Activated T-helper 1 cell treated with anti-CD3 and anti-CD28 coated beads, Interleukin-12 subunit alpha, Interleukin-12 subunit beta, Interleukin-2, Interleukin-4 antibody, amounts not matched to agents 30 ng/mL and 10 ng/mL and 1 ng/mL, durations not matched to agents 14 hours and 24 hours and 36 hours (primary cell): ENCODE measurements at places on chromosomes 1 and 21. TPM values are rescaled to one million over a fixed set of nuclear protein-coding genes. Genes with fewer than 3 reads are reported as not detected.

GRCh38 chr1:40704817-40705733, 13.6 kb downstream of the NFYC start:
- no peak overlapping the region for H3K27ac ChIP-seq
- no peaks in the 10 kb centered on the region for H3K27me3 ChIP-seq
- H3K36me3 ChIP-seq: peaks cover 1% of the 10 kb centered on the region
- peaks cover 48% of the 10 kb centered on the region for H3K4me1 ChIP-seq
- DNase-seq: no peak

- no peaks in the 10 kb centered on the region for H3K36me3 ChIP-seq
- no peak for DNase-seq
Measured at GRCh38 chr1:61174060-61174795, 91.9 kb downstream of the NFIA start.

DNA sequence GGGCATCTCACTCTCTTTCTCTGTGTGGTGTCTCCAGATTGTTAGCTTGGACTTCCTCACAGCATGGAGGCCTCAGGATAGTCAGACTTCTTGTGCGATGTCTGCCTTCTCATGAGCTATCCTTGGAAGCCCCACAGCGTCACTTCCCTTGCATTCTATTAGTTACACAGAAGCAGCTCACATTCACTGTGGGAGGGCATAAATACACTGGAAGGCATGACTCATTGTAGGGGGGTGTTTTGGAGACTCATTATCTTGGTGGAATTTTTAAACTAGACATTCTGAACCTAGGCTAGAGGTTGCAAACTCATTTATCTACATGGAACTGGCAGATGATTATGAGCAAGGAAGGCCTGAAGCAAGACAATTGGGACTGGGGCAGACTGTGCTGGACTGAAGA, 21.4 kb upstream of the FASLG start:
- no peak for DNase-seq
- H3K4me1 ChIP-seq: peaks cover 59% of the 10 kb centered on the region
- H3K27me3 ChIP-seq: peaks cover 5% of the 10 kb centered on the region
- H3K27ac ChIP-seq: peak overlapping the region; percentile 99
- peaks cover 12% of the 10 kb centered on the region for H3K36me3 ChIP-seq

GRCh38 chr1:211148366-211148765, 14.4 kb upstream of the KCNH1 start:
- H3K36me3 ChIP-seq: no peaks in the 10 kb centered on the region
- peaks cover 7% of the 10 kb centered on the region for H3K27me3 ChIP-seq
- no peak overlapping the region for H3K4me3 ChIP-seq
- H3K27ac ChIP-seq: no peak overlapping the region
- no peak for DNase-seq

- peaks cover 3% of the 10 kb centered on the region for H3K36me3 ChIP-seq
- H3K27ac ChIP-seq: peak overlapping the region; percentile 2
- H3K4me3 ChIP-seq: peak overlapping the region; percentile 59
- H3K4me1 ChIP-seq: peaks cover 25% of the 10 kb centered on the region
Measured at GRCh38 chr1:65001231-65001792, 35.0 kb upstream of the JAK1 start.

DNA sequence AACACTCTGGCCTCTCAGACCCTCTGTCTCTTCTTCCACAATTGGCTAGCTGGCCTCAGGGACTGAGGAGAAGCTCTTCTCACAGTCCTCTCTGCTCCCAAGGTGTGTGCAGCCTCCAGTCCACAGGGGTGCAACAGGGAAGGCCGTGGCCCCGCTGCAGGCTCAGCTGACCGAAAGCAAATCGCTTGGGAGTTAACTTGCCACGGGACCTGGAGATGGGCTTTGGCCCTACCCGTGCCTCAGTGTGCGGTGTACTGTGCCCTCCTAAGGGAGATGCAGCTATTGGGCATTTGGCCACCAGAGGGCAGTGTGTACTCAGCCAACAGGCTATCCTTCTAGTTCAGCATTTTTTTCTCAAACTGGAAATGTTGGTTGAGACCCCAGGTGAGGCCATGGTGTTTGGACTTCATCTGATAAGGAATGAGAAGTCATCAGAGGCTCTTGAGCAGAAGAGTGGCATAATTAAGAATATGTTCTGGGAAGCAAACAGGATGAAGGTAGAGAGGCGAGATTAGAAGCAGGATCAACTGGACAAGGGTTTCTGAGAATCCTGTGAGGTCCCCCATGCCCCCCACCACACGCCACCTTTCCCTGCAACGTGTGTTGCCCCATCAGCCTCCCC, 42.5 kb upstream of the TMEM125 start:
- DNase-seq: peak; percentile 67
- H3K4me3 ChIP-seq: no peak overlapping the region
- H3K4me1 ChIP-seq: no peaks in the 10 kb centered on the region
- peaks cover 6% of the 10 kb centered on the region for H3K27me3 ChIP-seq
- no peak overlapping the region for H3K27ac ChIP-seq

DNA sequence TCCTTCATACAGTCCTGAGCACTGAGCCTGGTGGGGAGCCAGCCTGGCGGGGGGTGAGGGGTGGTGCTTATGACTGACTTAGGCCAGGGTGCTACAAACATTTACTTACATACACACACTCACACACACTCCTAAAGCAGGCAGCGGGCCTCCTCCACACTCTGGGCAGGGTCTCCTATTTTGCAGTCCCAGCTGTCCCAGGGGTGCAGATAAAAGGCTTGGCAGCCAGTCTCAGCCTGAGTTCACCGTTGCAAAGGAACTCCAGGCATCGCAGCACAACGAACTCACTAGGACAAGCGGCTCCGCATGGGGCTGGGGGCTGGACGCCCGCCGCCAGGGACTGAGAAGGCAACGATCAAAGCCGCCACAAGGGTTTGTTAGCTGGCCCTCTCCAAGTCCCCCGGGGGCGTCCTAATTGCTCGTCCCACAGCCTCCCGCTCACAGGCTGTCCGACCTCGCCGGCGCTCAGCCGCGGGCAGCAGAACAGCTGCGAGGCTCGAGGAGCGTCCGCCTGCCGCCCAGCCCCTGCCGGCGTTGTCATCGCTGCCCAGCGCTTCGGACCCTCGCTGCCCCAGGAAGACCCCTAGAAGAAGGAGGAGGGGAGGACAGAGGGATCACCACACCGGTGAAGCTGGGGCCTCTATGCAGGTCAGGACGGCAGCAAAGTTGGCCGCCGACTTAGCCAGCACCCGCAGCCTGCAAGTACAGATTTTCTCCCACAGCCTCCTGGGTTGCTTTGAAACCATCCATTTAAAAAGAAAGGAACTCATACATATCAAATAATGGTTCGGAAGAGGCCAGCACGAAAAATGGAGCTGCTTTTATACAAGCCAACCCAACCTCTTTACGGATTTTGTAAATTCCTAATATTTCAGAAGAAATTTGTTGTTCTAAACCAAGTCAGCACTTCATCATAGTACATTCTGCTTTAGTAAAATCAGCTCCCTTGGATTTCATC, 6.2 kb downstream of the BARHL2 start:
- H3K36me3 ChIP-seq: no peaks in the 10 kb centered on the region
- H3K4me1 ChIP-seq: peaks cover 5% of the 10 kb centered on the region
- H3K27ac ChIP-seq: no peak overlapping the region
- H3K4me3 ChIP-seq: no peak overlapping the region
- H3K27me3 ChIP-seq: peaks cover 93% of the 10 kb centered on the region

DNA sequence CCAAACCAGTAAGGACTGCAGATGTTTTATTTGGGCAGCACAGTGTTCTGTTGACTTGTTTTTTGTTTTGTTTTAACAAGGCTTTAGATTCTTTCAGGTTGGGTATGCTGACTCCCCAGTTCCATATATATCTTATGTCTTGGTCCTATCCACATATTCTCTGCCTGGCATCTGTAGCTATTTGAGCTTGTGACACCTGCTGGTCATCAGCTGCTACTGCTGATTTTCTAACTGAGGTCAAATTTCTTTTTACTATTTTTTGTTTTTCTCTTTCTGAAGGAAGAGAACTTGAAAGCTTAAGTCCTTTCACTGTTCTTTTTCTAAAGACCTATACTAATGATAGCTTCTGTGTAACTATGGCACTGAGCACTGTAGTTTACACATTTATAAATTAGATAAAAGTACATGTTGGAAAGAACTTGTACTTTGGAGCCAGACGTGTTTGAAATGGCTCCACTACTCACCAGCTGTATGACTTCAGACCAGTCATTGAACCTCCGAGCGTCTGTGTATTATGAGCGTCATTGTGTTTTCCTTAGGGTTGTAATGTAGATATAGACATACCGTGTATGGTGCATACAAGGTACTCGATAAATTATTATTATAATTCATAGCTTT, 109.4 kb downstream of the NRDC start:
- no peaks in the 10 kb centered on the region for H3K27me3 ChIP-seq
- peaks cover 8% of the 10 kb centered on the region for H3K4me1 ChIP-seq
- no peak for DNase-seq
- H3K4me3 ChIP-seq: no peak overlapping the region
- H3K27ac ChIP-seq: no peak overlapping the region

DNA sequence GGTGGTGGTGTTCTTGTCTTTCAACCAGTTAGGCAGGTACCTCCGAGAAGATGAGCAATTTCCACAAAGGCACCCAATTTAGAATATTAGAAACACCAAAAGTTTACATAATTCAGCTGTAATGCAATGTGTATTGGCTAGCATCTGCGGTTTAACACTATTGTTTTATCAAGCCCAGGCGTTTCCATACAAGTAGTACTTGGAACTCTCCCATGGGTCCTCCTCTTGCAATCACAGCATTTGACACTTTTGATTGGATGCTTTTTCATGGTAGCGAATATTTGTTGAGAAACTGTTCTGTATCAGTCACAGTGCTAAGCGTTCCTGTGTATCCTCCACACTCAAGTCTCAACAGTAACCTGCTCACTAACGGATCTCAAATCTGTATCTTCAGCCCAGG, 20.1 kb upstream of the MAP1LC3C start:
- H3K36me3 ChIP-seq: no peaks in the 10 kb centered on the region
- H3K27ac ChIP-seq: no peak overlapping the region
- no peaks in the 10 kb centered on the region for H3K27me3 ChIP-seq
- H3K4me1 ChIP-seq: no peaks in the 10 kb centered on the region

DNA sequence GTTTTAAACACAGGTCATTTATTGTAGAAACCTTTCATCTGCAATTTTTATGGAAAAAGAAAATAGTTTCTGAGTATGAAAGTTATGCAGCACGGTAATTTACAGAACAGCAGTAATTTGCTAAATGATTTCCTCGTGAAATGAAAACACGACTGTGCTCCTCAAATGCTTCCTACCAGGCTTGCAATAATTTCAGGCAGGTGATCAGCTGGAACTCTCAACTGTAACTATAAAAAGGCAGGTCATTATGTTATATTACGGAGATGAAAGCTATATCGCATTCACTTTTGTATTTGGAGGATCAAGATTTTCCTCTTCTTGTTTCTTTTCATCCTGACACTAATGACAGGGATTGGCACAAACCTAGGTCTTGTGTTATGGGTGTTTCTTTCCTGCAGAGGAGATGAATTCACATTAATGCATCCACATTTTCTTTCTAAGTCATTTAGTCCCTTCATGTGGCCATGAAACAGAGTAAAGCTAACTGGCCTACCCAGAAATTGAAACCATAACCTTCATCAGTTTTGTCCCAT, 57.4 kb downstream of the SAMSN1 start:
- peaks cover 57% of the 10 kb centered on the region for H3K36me3 ChIP-seq
- no peak overlapping the region for H3K4me3 ChIP-seq
- no peak for DNase-seq
- no peak overlapping the region for H3K27ac ChIP-seq
- no peaks in the 10 kb centered on the region for H3K27me3 ChIP-seq

DNA sequence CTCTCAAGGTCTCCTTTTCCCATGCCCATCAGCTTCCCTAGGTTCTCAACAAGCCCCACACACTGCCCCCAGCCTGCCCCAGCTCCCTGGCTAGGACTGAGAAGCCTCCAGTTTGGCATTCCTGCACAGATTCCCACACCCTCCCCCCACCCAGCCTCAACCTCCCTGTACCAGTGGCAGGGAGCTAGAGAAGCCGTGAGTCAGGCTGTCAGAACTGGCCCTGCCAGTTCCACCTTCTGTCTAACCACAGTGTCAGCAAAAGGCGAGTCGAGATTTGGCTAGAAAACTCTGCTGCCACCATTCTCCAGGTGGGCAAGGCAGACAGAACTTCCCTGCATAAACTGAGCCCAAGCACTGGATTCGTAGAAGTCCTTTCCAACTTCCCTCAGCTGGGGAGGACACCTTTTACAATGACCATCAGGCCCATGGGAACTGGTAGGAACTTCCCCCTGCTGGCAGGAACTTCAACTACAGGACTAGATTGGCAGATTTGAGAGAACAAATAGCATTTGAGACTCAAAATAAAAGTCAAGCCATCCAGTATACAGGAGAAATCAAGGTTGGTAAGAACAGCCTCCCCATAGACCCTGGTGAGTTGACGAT, 31.0 kb downstream of the TNNT2 start:
- peaks cover 3% of the 10 kb centered on the region for H3K27me3 ChIP-seq
- H3K4me1 ChIP-seq: no peaks in the 10 kb centered on the region
- no peaks in the 10 kb centered on the region for H3K36me3 ChIP-seq
- no peak for DNase-seq
- H3K4me3 ChIP-seq: no peak overlapping the region
- no peak overlapping the region for H3K27ac ChIP-seq

DNA sequence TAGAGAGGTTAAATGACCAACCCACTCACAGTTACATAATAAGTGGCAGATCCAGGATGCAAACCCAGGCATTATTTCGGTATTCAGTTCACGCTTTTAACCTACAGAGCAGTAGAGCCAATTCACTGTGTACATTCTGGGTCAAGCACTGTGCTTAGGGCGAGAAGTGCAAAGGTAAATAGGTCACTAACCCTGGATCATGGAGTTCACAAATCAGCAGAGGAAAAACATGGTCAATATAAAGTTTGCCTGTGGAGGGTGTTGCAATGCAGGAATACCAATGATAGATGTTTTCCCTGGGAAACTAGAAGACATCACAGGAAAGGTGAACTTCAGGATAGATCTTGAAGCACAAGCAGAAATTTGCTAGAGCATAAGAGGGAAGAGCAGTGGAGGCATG, 253.4 kb upstream of the NFIA start:
- H3K36me3 ChIP-seq: no peaks in the 10 kb centered on the region
- no peaks in the 10 kb centered on the region for H3K4me1 ChIP-seq
- H3K27ac ChIP-seq: no peak overlapping the region
- no peak overlapping the region for H3K4me3 ChIP-seq

DNA sequence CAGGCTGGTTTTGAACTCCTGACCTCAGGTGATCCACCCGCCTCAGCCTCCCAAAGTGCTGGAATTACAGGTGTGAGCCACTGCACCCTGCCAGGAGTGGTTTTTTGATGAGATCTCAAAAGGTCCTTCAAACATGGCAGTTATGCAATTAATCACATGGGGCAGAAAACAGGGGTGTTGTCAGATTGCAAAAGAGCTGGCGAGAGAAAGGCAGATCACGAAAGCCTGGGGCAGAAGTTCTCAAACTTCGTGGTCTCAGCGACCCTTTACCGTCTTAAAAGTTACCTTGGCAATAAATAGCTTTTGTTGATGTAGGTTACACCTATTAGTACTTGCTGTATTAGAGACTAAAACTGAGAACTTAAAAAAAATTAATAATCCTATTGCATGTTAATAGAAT, 16.1 kb downstream of the CNR2 start:
- H3K27me3 ChIP-seq: peaks cover 37% of the 10 kb centered on the region
- no peak overlapping the region for H3K4me3 ChIP-seq
- DNase-seq: no peak
- no peaks in the 10 kb centered on the region for H3K36me3 ChIP-seq
- H3K4me1 ChIP-seq: peaks cover 9% of the 10 kb centered on the region
- H3K27ac ChIP-seq: no peak overlapping the region

- H3K4me3 ChIP-seq: no peak overlapping the region
- H3K27ac ChIP-seq: no peak overlapping the region
- peaks cover 15% of the 10 kb centered on the region for H3K36me3 ChIP-seq
- peaks cover 21% of the 10 kb centered on the region for H3K4me1 ChIP-seq
- DNase-seq: no peak
- no peaks in the 10 kb centered on the region for H3K27me3 ChIP-seq
Measured at GRCh38 chr21:15823486-15824150, 93.8 kb downstream of the USP25 start.

The SPATA17 gene
- total RNA-seq: not detected in 2 replicates

The MIS18A gene
- 26.8 and 27.5 TPM in 2 replicates for total RNA-seq
